Epithelial cell of alveolus of lung (primary cell): ENCODE measurements at places on chromosomes 11 and 22. TPM values are rescaled to one million over a fixed set of nuclear protein-coding genes. Genes with fewer than 3 reads are reported as not detected.

GLB1L2 gene
- total RNA-seq = 0.13 and 2.8 TPM in 2 replicates

HBB gene
- total RNA-seq = not detected in 2 replicates

MCHR1 gene
- 0.13 TPM in 1 of 2 replicates, not detected in the other for total RNA-seq

SAA4 gene
- total RNA-seq = not detected in 2 replicates

MMP12 gene
- total RNA-seq = not detected in 2 replicates
